Muscle of arm (tissue), 14 donors: ENCODE measurements at places on chromosomes 12 and 14. TPM values are rescaled to one million over a fixed set of nuclear protein-coding genes. Genes with fewer than 3 reads are reported as not detected.
A peak's percentile ranks its signal among the peaks of the same experiment; 100 is the strongest.

DNA sequence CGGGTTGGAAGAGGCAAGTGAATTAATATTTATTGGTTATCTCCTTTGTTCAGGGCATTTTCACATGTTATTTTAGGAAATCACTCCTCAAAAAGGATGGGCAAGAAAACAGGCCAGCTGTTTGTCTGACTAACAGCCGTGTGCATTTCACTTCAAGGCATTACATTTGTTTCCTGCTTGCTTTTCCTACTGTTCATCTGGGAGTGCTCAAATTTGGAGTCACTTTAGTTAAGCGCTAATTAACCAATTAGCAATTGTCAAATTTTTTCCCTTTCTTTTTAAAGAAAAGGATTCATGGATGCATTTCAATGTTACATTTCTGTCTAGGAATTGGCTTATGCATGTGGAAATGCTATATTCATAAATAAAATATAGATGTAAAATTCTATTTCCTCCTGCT, 415.9 kb downstream of the NELL2 start:
- no peak for DNase-seq

The IFNG-AS1 gene
- not detected for polyA plus RNA-seq

DNA sequence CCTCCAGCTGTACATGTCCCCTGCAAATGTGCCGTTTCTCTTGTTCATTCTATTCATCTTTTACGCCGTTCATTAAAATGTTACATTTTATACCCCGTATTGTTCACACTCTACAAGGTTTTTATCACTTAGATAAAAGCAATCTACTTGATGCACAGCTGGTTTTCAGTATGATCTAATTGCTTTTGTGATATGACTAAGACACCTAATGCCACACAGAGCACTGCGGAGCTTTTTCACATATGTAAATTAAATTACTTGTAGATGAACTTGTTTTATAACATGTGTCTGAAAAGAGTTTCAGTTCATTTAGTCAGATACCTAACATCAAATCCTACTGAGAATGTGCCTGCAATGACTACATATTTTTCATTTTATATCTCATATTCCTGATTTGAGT, 40.9 kb upstream of the RERGL start:
- no peak for DNase-seq

DNA sequence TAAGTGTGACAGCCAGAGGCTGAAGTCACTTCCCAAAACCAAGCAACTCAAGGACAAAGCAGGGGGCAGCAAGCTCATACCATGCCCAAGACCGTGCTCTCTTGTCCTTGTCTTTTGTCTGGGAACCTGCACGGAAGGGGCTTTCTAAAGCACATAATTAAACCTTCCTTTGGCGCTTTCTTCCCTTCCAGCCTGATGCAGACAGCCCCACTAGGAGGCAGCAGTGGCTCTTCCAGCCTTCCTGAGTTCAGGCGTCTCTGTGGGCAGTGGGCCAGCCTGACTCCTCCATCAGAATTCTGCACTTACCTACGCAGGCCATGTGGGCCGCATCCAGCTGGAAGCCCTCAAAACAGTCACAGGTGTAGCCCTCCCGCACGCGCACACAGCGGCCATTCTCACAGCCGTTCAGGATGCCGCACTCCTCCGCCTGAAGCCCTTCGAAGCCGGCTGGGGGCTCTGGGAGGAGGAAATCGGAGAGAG, 7.6 kb downstream of the ISCA2 start:
- DNase-seq = peak; percentile 84

DNA sequence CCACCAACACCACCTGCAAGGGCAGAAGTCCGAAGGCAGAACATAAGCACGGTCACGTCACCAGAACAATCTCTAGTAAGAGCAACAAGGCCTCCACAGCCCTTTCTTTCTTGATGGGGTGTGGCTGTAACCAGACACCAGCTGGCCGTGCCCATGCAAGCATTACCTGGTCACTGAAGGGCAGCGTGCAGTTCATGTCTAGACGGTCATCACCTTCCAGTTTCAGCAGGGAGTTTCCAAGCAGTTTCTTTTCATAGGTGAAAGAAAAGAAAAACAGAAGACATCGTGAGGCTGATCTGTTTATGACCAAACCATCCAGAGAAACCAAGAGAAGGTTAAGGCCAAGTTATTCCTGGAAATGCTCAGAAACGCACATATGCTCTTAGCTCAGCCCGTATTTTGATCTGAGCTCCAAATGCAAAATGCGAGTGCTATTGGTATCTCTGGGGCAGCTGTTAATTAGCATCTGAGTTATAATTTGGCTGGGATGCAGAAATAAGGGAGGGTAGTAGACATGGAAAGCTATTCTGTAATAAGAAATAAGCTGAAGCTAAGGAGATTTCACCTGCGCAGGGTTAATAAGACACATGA, 42.5 kb downstream of the PRKAB1 start:
- no peak for DNase-seq

DNA sequence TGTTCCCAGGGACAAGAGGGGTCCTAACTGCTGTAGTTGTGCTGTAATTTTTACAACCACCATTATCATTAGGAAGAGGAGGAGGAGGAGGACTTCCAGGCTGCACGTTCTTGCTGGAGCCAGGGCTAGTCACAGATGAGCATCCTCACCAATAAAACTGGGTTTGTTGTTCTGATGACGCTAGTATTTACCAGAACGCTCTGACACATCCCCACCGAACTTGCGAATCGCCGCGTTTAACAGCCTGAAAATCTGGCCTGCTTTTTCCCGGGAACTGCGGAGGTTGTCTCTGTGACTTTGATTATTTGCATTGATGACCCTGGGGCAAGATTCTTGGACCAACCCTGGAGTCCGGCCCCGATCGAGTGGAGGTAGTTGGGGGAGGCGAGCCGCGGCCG, 10.2 kb downstream of the TBX5 start:
- no peak for DNase-seq

The GUCY2C gene
- 0.46 TPM for polyA plus RNA-seq

DNA sequence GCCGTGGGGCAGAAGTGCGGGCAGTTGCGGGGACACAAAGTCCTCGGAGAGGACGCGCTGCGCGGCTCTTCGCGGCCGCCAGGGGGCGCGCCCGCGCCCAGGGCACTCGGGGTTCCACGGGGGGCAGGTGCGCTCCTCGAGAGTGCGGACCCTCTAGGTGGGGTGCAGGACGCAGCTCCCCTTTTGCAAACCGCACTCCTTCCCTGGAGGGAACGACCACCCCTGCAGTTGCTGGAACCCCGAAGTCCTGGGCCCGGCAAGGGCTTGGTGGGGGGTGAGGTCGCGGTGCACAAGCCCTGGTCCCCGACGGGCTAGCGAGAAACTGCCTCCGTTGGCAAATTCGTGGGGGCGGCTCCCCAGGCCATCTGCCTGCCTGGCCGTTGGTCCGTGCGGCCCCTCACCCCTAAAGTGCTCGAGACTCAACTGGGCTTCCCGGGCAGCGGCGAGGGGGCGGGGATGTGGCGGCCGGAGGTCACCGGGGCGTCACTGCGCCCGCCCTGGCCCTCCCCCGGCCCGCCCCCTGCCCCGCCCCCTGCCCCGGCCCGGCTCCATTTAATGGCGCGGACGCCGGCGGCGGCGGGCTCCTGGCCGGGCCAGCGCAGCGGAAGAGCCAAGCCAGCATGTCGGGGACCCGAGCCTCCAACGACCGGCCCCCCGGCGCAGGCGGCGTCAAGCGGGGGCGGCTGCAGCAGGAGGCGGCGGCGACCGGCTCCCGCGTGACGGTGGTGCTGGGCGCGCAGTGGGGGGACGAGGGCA, at the start of gene ADSS1:
ADSS1 (plus strand) TSS at position 579 of the 756 bp plus-strand sequence; CDS start at position 621, 42 bp downstream.
- peak; percentile 45 for DNase-seq

GRCh38 chr12:15320881-15321280, 1.4 kb upstream of the PTPRO start:
- no peak for DNase-seq

The AQP6 gene
- polyA plus RNA-seq = 0.11 TPM

- no peak for DNase-seq
Observed at GRCh38 chr12:67504026-67504425, 144.5 kb upstream of the DYRK2 start.

GRCh38 chr12:31298515-31298910, 27.4 kb downstream of the SINHCAF start:
- no peak for DNase-seq

- DNase-seq = no peak
Observed at GRCh38 chr14:68666236-68666635, 126.6 kb downstream of the ZFP36L1 start.

The ADAMTS20 gene
- polyA plus RNA-seq = 0.07 TPM

- DNase-seq = no peak
Observed at GRCh38 chr14:51401272-51401671, 161.2 kb downstream of the TMX1 start.

- DNase-seq = no peak
Observed at GRCh38 chr14:60482743-60483142, 3.1 kb downstream of the C14orf39 start.

The PTPRO gene
- polyA plus RNA-seq = 2.3 TPM

- DNase-seq = peak; percentile 59
Observed at GRCh38 chr12:90854136-90854689, 100.8 kb downstream of the CCER1 start.

- no peak for DNase-seq
Observed at GRCh38 chr12:108134744-108135143, 5.7 kb downstream of the WSCD2 start.
